ENCODE measurements at places on chromosomes 5 and 9.

DNA sequence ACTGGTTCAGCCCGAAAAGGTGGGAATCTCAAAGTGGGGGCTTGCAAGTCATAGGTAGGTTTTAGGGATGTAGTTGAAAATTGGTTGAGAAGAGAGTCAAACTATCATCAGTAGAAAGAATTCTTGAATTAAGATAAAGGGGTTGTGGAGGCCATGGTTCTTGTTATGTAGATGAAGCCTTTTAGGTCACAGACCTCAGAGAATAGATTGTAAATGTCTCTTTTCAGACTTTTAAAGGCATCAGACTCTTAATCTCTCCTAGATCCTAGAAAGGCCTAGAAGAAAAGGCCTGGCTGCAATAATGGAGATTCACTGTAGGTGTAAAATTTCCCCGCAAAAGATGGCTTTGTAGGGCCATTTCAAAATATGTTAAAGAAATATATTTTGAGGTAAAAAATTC lies 96.4 kb downstream of the PSAT1 start:
- DNase-seq: no peak

- peak; percentile 75 for DNase-seq
These were observed 9.7 kb downstream of the SPATA9 start for GRCh38 chr5:95673081-95673480.

- DNase-seq: no peak
These were observed 43.4 kb downstream of the OTULIN start for GRCh38 chr5:14707811-14708390.

- peak; percentile 97 for DNase-seq
These were observed 157.8 kb downstream of the RGS3 start for GRCh38 chr9:113621309-113621791.

- no peak for DNase-seq
These were observed 470.7 kb upstream of the BRINP1 start for GRCh38 chr9:119839888-119840287.

GRCh38 chr5:139670369-139671095 lies 22.4 kb downstream of the CXXC5 start:
- no peak for DNase-seq

- DNase-seq: no peak
These were observed 6.4 kb downstream of the SPINK6 start for GRCh38 chr5:148209151-148209770.

- DNase-seq: no peak
These were observed 60.2 kb downstream of the PCSK1 start for GRCh38 chr5:96372726-96373380.

DNA sequence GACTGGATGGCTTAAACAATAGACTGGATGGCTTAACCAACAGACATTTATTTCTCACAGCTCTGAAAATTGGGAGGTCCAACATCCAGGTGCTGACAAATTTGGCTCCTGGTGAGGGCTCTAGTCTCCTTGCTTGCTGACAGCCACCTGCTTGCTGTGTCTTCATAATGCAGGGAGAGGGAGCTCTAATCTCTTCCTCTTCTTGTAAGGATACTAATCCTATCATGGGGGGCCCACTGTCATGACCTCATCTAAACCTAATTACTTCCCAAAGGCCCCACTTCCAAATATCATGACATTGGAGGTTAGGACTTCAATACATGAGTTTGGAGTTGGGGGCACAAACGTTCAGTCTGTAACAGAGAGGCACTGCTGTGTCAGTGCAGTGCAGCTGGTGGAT lies 26.4 kb downstream of the FOXD1 start:
- no peak for DNase-seq

- no peak for DNase-seq
These were observed 95.3 kb downstream of the PRELID2 start for GRCh38 chr5:145739843-145740242.

All from AG10803 (cell line).